Activated CD8-positive, alpha-beta T cell treated with anti-CD3 and anti-CD28 coated beads, Interleukin-2, amount 10 ng/mL, durations not matched to agents 7 days and 5 days (primary cell): ENCODE measurements at places on chromosomes 16 and 17.

- no peak overlapping the region for H3K4me3 ChIP-seq
- H3K4me1 ChIP-seq, result peaks cover 35% of the 10 kb centered on the region
- H3K27me3 ChIP-seq, result no peaks in the 10 kb centered on the region
- H3K27ac ChIP-seq, result no peak overlapping the region
- no peak for DNase-seq
- peaks cover 15% of the 10 kb centered on the region for H3K36me3 ChIP-seq
Measured at GRCh38 chr17:8386841-8387240, 3.8 kb upstream of the RPL26 start.

- H3K4me3 ChIP-seq, result no peak overlapping the region
- no peak overlapping the region for H3K27ac ChIP-seq
- DNase-seq, result no peak
- no peaks in the 10 kb centered on the region for H3K4me1 ChIP-seq
- peaks cover 38% of the 10 kb centered on the region for H3K27me3 ChIP-seq
Measured at GRCh38 chr17:182050-182751, 751 bp upstream of the DOC2B start.

DNA sequence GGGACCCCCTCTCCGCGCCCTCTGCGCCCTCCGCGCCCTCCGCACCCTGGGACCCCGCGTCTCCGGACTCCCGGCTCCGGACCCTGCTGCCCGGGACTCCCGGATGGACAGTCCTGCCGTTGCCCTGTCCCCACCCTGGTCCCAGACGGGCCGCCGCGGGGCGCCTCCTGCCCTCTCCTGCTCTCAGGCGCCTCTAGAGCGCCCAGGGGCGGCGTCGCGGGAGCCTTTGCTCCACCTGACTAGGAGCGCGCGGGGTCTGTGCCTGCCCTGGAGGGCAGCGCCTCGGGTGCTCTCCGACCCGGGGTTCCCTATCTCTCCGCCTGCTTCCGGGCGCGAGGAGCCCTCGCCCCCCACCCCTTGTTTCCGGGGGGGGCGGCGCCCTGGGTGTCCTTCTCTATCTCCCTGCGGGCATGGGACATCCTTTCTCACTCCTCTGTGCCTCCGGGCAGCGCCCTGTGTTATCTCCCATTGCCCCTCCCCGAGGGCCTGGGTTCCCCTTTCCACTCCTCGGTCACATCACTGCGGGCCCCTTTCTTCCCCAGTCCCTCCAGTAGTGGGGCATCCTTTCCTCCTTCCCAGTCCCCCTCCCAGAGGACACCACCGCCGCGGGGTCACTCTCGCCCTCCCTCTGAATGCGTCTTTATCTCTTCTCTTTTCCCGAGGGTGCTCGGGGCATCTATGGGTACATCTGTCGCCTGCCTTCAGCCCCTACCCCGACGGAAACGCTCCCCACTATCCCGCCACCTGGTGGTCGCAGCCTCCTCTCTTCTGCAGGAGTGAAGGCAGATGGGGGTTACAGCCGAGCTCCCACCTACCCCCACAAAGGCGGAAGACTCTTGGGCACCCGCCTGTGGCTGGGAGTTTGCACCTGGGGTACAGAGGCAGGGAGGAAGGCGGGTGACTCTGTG is 875 bp downstream of the PRKCB start:
- no peaks in the 10 kb centered on the region for H3K27me3 ChIP-seq
- peak overlapping the region; percentile 98 for H3K4me3 ChIP-seq
- peak overlapping the region; percentile 90 for H3K27ac ChIP-seq
- H3K4me1 ChIP-seq, result peaks cover 62% of the 10 kb centered on the region
- peak; percentile 76 for DNase-seq
- peaks cover 36% of the 10 kb centered on the region for H3K36me3 ChIP-seq

DNA sequence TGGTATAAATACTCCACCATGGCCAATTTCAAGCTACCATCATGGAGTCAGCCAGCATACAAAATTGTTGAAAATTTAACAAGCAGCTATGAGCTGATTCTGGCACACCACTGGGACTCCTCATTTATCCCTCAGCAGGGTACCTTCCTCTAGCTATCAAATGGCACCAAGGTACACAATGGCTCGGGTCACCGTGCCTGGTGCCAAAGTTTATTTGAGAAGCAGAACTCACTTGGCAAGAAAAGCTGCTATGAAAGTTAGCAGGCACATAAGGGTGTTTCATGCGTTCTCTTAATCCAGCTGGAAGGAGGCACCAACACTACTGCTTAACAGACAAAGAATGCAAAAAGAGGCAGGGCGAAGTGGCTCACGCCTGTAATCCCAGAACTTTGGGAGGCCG is 51.6 kb downstream of the IKZF3 start:
- H3K27ac ChIP-seq, result peak overlapping the region; percentile 63
- DNase-seq, result no peak

GRCh38 chr16:23435500-23435899 is 17.5 kb downstream of the COG7 start:
- peaks cover 23% of the 10 kb centered on the region for H3K36me3 ChIP-seq
- no peak overlapping the region for H3K4me3 ChIP-seq
- H3K4me1 ChIP-seq, result no peaks in the 10 kb centered on the region

- H3K27me3 ChIP-seq, result no peaks in the 10 kb centered on the region
- peaks cover 27% of the 10 kb centered on the region for H3K36me3 ChIP-seq
- H3K27ac ChIP-seq, result no peak overlapping the region
- H3K4me1 ChIP-seq, result peaks cover 25% of the 10 kb centered on the region
Measured at GRCh38 chr17:28324781-28325180, 5.8 kb downstream of the TMEM97 start.

DNA sequence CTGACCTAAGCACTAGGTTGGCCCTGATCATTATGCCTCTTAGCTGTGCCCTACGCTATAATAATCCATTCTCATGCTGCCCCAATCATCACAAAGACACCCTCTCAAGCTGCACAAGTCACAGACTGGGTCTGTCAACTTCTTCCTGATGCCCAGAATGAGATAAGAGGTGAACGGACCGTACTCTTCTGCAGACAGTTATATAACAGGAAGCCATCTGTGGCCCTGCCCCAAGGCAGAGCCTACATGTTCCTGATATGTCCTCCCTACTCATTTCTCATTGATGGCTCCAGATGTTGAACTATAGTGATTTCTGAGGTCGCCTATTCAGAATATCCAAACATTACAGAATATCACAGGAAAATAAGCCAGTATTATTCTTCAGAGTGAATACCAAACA is 471.6 kb upstream of the ERCC4 start:
- H3K4me1 ChIP-seq, result no peaks in the 10 kb centered on the region
- no peaks in the 10 kb centered on the region for H3K36me3 ChIP-seq
- H3K4me3 ChIP-seq, result no peak overlapping the region
- H3K27me3 ChIP-seq, result no peaks in the 10 kb centered on the region
- H3K27ac ChIP-seq, result no peak overlapping the region

- H3K27me3 ChIP-seq, result no peaks in the 10 kb centered on the region
- H3K4me1 ChIP-seq, result no peaks in the 10 kb centered on the region
- H3K27ac ChIP-seq, result no peak overlapping the region
- peaks cover 42% of the 10 kb centered on the region for H3K36me3 ChIP-seq
Measured at GRCh38 chr17:43079641-43080302, 45.4 kb downstream of the BRCA1 start.

GRCh38 chr16:1109648-1110047 is 13.6 kb upstream of the C1QTNF8 start:
- no peak overlapping the region for H3K27ac ChIP-seq
- no peaks in the 10 kb centered on the region for H3K4me1 ChIP-seq
- H3K4me3 ChIP-seq, result no peak overlapping the region
- no peaks in the 10 kb centered on the region for H3K36me3 ChIP-seq
- no peak for DNase-seq
- no peaks in the 10 kb centered on the region for H3K27me3 ChIP-seq

- no peak overlapping the region for H3K4me3 ChIP-seq
- no peaks in the 10 kb centered on the region for H3K27me3 ChIP-seq
- H3K36me3 ChIP-seq, result no peaks in the 10 kb centered on the region
- no peak overlapping the region for H3K27ac ChIP-seq
- no peak for DNase-seq
Measured at GRCh38 chr16:24906199-24906808, 60.5 kb downstream of the SLC5A11 start.

DNA sequence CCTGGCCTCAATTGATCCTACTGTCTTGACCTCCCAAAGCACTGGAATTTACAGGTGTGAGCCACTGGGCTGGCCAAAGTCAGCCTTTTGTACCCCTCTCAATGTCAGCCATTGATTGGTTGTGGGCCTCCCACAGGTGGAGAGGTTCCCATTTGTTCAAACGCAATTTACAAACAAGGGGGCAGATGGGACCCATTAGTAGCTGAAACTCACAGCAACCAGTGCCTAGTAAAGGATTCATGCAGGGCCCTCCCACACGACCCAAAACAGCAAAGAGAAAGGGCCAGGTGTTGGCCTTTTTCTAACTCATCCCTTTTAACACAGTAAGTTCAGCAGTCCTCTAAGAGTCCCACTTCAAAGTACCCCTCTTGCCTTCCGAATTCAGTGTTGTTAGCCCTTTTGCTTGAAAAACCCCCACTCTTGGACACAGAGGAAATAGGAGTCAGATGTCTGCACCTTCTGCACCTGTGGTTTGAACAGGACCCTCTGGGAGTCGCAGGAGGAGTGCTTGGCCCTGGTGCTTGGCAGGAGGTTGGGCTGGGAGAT is 89.2 kb downstream of the PITPNC1 start:
- peak overlapping the region; percentile 56 for H3K27ac ChIP-seq
- H3K27me3 ChIP-seq, result no peaks in the 10 kb centered on the region
- H3K4me3 ChIP-seq, result no peak overlapping the region
- peaks cover 75% of the 10 kb centered on the region for H3K4me1 ChIP-seq
- no peak for DNase-seq

DNA sequence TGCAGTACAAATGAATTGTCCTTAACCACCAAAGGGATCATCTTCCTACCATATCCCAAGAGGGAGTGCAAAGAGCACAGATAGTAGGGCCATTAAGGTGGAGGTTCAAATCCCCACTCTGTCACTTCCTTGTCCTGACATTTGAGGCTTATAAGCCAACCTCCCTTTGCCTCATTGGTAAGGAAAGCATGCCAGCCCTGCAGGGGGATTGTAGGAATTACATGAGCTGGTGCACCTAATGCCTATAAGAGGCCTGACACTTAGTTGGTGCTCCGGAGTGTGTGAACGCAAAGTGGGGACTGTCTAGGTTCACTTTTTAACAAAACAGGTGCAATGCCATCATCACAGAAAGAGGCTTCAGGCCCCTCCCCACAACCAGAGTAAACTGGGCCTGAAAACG is 374.4 kb downstream of the SNX29 start:
- no peaks in the 10 kb centered on the region for H3K36me3 ChIP-seq
- H3K4me1 ChIP-seq, result no peaks in the 10 kb centered on the region
- no peak overlapping the region for H3K4me3 ChIP-seq
- no peak for DNase-seq
- H3K27me3 ChIP-seq, result no peaks in the 10 kb centered on the region
- no peak overlapping the region for H3K27ac ChIP-seq

- peaks cover 5% of the 10 kb centered on the region for H3K27me3 ChIP-seq
- peaks cover 21% of the 10 kb centered on the region for H3K36me3 ChIP-seq
- no peak overlapping the region for H3K4me3 ChIP-seq
Measured at GRCh38 chr16:80563066-80563465, 22.3 kb downstream of the DYNLRB2 start.

- H3K36me3 ChIP-seq, result no peaks in the 10 kb centered on the region
- DNase-seq, result no peak
- H3K4me3 ChIP-seq, result no peak overlapping the region
- H3K4me1 ChIP-seq, result no peaks in the 10 kb centered on the region
- H3K27ac ChIP-seq, result no peak overlapping the region
- no peaks in the 10 kb centered on the region for H3K27me3 ChIP-seq
Measured at GRCh38 chr17:69492410-69493071, 78.0 kb downstream of the MAP2K6 start.
